ENCODE measurements at places on chromosomes 11 and 22. TPM values are rescaled to one million over a fixed set of nuclear protein-coding genes. Genes with fewer than 3 reads are reported as not detected.

CBX7 gene
- total RNA-seq: 84.9 TPM

SLC6A5 gene
- not detected for total RNA-seq

FAM180B gene
- total RNA-seq: not detected

DNA sequence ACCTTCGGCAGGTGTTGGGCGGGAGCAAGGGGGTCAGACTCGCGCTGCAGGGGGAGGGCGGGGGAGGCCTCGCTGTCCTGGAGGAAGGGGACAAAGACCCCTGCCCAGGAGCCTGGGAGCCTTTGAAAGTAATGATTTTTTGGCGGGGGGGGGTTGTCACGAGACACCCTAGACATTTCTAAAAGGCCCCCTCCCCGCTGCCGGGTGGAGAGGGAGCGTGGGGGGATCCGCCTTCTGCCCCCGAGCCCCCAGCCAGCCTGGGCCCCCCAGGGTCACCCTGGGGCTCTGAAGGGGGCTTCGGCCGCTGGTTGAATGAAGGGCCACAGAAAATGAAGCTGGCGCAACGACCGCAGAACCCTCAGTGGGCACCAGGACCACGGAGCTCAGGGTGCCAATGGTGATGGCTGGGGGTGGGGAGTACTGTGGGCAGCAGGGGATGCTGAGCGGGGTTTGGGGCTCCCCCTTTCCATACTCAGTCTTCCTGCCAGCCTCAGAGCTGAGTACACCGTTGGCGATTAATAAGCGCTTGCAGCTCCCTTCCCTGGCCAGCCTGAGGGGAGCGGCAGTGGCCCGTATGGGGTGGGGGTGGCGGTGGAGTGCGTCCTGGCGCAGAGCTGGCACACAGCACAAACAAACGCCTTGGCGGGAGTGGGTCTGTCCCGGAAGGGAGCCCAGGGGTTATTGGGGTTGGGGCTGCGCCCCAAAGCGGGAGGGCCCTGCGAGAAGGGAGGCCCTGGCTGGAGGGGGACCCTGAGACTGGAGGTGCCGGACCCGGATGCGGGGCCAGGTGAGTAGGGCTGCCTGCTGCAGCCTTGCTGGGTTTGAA, 1.2 kb upstream of the DUSP8 start:
- DNase-seq: no peak

- DNase-seq: no peak
Measured at GRCh38 chr11:11701070-11701469, 79.3 kb upstream of the GALNT18 start.

DNA sequence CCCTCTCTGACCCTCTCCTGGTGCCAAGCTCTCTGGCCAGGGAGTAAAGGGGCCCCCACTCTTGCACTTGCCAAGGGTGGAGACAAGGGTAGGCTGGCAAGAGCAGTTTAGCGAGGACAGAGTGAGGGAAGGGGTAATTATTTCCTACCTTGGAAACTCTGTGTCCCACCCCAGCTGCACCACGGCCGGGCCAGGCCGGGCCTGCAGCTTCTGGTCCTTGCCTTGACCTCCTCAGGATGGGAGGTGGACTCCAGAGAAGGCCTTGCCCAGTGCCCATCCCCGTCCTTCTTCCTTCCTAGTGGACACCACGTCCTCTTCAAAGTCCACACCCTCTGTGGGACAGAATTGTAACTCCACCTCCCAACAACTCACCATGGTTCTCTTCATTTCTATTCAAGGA, 18.4 kb upstream of the OSBPL5 start:
- no peak for DNase-seq

GRCh38 chr22:50674130-50674500, 1.5 kb downstream of the SHANK3 start:
- DNase-seq: no peak

All from ovary (tissue), 10 donors.